ENCODE measurements at places on chromosomes 5 and 9.

GRCh38 chr5:146877783-146878475 is 628 bp downstream of the PPP2R2B start:
- no peak for DNase-seq

- DNase-seq, result no peak
Observed at GRCh38 chr5:83528439-83528769, 56.9 kb downstream of the VCAN start.

DNA sequence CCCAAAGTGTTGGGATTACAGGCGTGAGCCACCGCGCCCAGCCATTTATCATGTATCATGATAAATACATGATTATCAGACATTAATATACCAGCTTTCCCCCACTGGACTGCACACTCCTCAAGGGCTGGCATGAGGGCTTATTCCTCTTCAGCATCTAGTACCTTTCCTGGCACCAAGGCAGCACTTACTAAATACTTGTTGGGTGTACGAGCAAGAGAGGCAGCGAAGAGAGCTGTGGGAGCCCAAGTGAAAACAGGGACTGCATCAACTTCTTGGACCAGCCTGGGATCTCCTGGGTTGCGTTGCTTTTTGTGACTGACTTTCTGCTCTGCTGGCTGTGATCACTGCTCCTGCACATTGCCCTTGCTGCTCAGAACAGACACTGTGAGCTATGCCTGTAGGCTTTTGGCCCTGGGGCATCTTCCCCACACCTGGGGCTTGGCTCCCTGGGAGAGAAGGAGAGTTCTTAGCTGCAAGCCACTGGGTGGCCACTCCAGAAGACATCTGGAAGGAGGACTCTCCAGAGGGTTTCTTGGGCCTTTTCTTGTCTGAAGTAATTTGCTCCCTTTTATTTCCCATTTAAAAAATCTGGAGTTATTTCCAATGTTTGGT is 224.3 kb downstream of the NR3C1 start:
- DNase-seq, result no peak

DNA sequence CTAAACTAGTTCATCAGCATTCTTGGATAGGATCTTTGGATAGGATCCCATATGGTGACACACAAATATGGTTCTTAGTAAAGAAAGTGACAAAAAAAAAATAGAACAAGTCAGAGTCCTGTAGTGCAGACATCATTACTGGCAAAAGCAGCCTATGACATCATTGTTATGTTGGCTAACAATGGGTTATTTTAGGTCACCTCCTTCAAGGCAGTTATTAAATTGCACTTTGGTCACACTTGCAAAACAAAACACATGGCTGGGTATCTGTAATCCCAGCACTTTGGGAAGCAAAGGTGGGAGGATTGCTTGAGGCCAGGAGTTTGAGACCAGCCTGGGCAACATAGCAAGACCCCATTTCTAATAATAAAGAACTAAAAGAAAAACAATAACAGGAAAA is 185.9 kb downstream of the KIAA0825 start:
- no peak for DNase-seq

GRCh38 chr9:118595719-118596305 is 773.4 kb downstream of the BRINP1 start:
- DNase-seq, result peak; percentile 39

GRCh38 chr5:1108023-1108864 is 3.6 kb downstream of the SLC12A7 start:
- DNase-seq, result no peak

DNA sequence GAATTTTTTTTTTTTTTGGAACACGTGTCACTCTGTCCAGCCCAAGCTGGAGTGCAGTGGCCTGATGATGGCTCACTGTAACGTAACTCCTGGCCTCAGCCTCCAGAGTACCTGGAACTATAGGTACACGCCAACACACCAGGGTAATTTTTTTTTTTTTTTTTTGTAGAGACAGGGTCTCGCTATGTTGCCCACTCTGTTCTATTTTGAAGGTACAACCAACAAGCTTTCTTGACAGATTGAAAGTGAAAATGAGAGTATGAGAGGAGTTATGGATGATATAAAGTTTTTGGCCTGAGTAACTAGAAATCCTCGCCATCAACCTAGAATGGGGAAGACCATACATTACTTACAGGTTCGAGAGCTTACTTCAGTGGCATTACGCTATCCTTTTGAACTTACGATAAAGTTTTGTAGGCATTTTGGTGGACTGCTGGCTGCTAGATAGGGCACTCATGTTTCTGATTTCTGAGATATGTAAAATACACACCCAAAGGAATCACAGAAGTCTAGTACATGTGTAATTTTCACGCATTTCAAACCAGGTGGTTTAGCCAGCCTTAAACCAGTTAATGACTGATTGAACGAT is 806 bp upstream of the CDC42SE2 start:
- no peak for DNase-seq

DNA sequence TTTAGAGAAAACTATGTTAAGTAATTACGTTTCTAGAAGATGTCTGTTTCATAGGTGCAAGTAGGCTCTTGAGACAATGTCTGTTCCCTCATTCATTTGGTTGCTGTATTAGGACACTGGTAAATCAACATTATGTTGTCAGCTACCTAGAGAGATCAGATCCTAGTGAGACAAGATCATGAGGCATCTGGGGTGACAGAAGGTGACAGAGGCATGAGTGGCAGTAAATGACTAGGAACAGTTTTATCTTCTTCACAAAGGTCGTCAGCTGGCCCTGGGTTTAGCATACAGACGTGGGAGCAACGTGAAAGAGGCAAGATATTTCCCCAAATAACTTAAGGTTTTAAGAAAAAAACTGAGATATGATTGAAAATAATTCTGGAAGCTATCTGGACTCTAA is 1926.3 kb upstream of the WWC1 start:
- no peak for DNase-seq

- DNase-seq, result no peak
Observed at GRCh38 chr5:173324115-173325001, 3.9 kb downstream of the STC2 start.

DNA sequence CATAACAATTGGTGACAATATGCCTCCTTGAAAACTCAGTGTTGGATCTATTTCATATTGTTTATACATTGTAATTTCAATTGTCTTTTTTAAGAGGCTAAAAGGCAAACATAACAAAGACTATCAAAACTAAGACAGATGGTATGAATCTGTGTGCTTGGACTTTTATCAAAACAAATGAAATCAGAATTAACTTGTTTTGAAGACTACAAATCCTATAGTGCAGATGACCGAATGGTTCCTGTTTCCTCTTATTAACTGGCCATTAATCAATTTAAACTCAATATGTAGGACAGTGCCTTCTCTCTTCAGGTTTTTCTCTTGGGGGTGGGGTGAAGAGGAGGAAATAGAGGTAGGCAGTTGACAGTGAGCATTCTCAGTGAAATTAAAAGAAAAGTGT is 366.9 kb upstream of the GRAMD2B start:
- no peak for DNase-seq

DNA sequence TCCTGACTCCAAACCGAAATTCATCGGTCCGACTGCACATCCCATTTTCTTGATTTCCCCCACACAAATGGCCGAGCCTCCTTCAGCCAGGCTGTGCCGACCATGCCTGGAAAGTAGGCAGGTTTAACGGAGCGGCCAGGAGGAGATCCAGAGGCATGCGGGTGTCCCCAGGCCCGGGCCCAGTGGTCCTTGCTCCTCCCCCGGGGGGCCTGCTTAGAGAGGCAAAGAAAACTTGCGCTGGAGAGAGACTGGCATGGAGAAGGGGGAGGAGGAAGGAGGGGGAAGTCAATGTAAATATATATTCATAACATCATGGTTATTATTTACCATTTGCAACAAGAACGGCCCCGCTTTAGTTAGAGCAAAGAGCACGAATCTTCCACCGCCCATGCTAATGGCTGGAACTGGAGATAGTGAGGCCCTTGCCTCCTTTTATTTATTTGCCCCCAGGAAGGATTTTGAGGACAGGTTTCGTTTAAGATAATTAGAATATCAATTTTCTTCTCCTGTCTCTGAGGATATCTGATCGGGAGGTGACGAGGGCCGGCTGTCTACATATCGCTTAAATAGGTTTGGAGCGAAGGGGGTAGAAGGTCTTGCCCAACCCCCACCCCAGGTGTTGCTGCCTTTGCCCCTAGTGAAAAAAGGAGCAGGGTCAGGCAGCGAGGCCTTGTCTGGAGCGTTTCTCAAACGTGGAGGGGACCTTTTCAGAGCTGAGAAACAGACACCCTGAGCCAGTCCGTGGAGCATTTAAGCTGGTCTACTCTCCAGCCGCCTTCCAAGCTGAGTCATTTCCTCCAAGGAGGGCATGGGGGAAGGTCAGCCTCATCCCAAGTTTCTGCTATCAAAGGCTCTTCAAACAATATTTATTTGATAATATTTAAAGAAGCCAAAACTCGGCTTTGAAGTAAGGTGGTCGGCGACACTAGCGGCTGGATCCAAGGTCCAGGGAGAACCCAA is 2.5 kb downstream of the BARHL1 start:
- DNase-seq, result no peak

- DNase-seq, result no peak
Observed at GRCh38 chr9:73079326-73079725, 72.3 kb upstream of the ANXA1 start.

DNA sequence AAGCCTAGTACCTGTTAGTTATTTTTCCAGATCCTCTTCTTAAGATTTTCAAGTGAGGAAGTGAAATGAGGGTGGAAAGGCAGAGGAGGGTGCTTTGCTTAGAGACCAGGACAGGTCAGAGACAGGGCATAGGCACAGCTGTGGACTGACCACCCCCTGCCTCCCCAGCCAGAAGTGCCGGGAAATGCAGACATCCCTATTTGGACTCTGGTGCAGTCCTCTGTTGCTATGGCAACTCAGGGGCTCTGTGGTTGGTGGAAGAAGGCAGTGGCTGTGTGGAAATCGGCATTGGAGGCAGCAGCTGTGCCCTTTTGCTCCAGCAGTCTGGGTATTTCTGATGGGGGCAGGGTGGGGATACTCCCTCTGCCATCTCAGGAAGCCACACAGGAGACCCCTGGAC is 43.3 kb upstream of the NDFIP1 start:
- no peak for DNase-seq

DNA sequence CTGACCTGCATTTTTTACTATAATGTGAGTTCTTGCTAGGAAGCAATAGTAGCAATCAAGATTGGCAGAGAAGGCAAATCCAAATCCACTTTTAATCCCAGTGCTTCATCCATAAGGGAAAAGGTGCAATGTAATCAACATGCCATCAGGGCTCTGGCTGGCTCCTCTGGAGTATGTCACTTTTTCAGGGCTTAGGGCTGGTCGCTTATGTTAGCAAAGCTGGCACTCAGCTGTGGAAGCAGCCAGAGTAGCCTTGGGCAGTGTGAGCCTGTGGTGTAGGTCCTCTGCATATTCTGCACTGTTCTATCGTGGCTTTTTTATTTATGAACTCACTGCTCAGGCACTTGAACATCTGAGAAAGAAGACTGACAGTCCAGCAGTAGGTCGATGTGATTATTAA is 16.1 kb downstream of the ACTBL2 start:
- no peak for DNase-seq

DNA sequence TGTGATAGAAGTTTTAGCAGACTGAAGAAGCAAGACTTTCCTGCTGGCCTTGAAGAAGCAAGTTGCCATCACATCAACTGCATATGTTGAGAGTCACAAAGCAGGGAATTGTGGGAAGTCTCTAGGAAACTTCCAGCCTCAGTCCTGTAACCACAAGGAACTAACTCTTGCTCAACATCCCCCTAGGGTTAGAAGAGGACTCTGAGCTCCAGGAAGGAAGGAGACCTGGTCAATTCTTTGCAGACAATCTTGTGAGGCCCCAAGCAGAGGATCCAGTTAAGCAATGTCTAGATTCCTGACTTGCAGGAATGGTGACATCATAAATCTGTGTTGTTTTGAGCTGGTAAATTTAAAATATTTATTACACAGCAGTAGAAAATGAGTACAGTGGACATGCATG is 18.6 kb upstream of the ZNF366 start:
- no peak for DNase-seq

DNA sequence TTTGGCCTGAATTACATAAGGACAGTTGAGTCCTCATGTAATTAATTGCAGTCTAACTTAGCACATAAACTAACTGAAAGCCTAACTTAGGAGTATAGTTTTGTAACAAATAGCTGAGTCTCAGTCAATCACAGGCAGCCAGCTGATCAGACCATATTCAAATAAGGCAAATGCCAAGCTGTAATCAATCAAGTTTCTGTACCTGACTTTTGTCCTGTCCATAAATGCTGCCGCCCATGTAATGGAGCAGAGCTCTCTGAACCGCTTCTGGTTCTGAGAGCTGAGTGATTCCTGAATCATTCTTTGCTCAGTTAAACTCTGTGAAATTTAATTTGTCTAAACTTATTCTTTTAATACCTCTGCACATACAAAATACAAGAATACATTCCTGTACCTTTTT is 104.8 kb downstream of the TSSK1B start:
- DNase-seq, result no peak

GRCh38 chr5:169656125-169656901 is 19.2 kb downstream of the DOCK2 start:
- no peak for DNase-seq
